Bronchial epithelial cell (primary cell): ENCODE measurements at places on chromosomes 5 and 9. TPM values are rescaled to one million over a fixed set of nuclear protein-coding genes. Genes with fewer than 3 reads are reported as not detected.

The LCN1 gene
- total RNA-seq: not detected in 2 replicates

DNA sequence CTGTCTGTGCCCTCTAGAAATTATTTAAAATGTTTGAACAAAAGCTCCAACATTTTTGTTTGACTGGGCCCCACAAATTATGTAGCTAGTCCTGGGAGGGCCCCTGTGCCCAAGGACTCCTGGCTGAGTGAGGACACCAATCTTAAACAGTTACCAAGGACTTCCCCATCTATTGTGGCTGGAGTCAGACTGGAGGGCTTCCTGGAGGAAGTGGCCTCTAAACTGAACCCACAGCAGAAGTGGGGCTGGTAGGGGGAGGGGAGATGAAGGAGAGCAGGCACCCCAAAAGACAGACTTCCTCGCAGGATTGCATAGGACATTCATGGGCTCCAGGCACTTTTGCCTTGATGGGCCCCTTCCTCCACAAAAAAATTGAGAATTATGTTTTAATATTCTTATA, 8.1 kb downstream of the ADAMTS13 start:
- DNase-seq: no peak

- DNase-seq: peak; percentile 12
These were observed 1.5 kb upstream of the OLFM1 start for GRCh38 chr9:135085830-135086546.

GRCh38 chr9:79073201-79073600, 498.6 kb upstream of the TLE4 start:
- DNase-seq: no peak

GRCh38 chr9:101477736-101478135, 42.2 kb upstream of the ALDOB start:
- peak; percentile 54 for DNase-seq

GRCh38 chr5:1909346-1909985, 26.7 kb upstream of the IRX4 start:
- DNase-seq: no peak

The PLEKHG4B gene
- not detected in 2 replicates for total RNA-seq

- DNase-seq: peak; percentile 63
These were observed 35.2 kb upstream of the CAST start for GRCh38 chr5:96626956-96627355.

The MYMK gene
- total RNA-seq: not detected in 2 replicates

DNA sequence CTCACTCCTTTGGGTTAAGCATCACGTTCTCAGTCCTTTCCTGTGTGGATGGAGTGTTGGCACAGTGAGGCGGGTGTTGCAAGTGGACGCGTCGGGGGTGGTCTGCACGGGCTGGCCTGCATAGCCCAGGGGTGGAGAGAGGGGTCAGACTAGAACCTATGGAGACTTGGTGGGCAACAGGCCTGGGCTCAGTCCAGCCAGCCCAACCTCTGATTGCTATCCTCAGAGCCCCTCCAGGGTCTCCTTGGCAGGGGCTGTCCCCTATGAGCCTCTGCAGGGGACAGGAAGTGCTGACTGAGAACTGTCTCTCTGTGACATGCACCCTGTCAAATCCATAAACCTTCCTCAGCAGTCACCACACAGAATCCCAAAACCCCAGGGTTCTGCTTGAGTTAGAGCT, 2.3 kb downstream of the DCANP1 start:
- DNase-seq: no peak

- peak; percentile 32 for DNase-seq
These were observed 476.0 kb upstream of the CD180 start for GRCh38 chr5:67672636-67673035.

The POU5F2 gene
- total RNA-seq: 0.53 and 0.64 TPM in 2 replicates

The REEP2 gene
- 2.4 and 4.5 TPM in 2 replicates for total RNA-seq

GRCh38 chr9:111627260-111627963, 3.7 kb upstream of the DNAJC25 start:
- DNase-seq: no peak

The INSL6 gene
- total RNA-seq: not detected in 2 replicates

The NELFB gene
- total RNA-seq: 59.8 and 67.9 TPM in 2 replicates

- no peak for DNase-seq
These were observed 217.2 kb downstream of the MELK start for GRCh38 chr9:36789886-36790285.

DNA sequence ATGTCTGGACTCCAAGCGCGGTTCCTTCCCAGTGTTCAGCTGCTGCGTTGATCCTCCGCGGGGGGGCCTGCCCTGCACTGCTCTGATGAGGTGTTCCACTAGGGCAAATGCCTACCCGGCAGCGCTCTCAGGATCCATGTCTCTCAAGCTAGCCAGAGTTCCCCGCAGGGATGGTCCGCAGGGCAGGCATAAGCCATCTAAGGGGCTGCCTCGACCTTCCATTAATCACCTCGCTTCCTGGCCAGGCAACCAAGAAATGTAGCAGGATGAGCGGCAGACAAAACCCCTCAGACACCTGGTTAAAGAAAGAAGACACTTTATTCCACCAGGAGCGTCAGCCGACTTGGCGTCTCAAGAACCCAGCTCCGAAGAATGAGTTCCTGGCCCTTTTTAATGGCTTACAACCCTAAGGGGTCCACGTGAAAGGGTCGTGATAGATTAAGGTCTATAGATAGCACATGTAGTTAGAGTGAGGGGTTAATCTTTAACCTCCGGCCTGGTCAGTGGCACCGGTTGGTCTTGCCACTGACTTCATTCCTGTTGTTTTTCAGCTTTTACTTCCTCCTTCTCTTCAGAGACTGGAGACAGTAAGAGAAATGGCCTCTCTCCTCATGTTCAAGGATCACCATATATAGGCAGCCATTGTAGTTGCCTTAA, 47.2 kb upstream of the COX7C start:
- DNase-seq: no peak

The MORN5 gene
- total RNA-seq: not detected in 2 replicates

GRCh38 chr5:114055318-114056184, 306.3 kb upstream of the KCNN2 start:
- DNase-seq: no peak

GRCh38 chr5:59835800-59836199, 57.7 kb downstream of the PDE4D start:
- no peak for DNase-seq

DNA sequence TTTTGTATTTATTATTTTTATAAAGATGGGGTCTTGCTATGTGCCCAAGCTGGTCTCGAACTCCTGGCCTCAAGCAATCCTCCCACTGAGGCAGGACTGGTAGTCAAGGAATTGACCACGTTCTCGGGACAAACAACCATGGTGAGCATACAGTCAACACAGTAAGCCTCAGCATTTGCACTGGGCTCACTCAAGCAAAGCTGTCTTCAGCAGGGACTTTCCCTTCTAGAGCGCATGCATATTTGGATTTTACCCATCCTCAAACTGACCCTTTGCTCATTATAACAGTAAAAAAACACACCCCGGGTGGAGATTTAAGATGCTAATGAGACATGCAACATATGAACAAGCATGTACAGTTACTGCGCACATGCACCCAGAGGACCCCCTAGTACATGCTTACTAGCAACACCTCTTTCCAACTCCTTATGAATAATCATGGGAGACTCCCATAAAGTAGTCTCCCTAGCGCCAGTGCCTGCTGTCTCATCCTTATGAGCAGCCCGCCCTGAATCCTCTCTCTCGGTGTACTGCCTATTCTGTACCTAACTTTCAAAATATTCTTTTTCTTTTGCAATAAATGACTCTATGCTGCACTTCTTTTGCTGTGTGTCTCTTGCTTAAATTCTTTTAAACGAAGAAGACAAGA, 41.5 kb downstream of the C5orf22 start:
- no peak for DNase-seq
